ENCODE measurements at places on chromosomes 5 and 9.

DNA sequence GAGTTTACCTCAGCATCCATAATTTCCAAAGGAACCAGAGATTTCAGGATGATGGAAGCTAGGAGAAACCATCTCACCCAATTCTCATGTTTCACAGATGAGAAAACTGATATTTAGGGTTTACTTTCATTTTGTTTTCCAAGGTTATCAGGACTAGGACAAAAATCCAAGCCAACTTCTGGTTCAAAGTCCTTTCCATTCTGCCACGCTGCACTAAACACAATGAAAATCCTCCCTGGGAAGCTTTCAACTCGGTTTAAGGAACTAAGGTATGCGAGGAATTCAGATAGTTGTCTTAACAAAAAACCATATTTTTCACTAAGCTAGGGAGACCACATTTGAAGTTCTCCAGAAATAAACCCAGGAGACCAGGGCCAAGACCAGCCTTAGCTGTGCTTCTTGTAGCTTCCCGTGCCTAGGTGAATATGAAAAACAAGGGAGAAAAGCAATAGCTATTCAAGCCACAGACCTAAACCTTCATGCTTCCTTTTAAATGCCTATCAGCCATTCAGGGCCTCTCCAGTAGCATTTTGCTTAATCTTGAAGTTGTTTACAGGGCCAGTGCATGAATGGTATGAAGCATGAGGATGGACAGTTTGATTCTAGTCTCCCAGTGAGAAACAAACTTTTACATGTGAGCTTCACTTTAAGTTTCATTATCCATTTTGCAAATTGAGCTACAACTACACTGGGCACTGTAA, 167.9 kb downstream of the DENND1A start:
- DNase-seq = no peak

- no peak for DNase-seq
Measured at GRCh38 chr5:53313145-53313544, 167.3 kb upstream of the FST start.

DNA sequence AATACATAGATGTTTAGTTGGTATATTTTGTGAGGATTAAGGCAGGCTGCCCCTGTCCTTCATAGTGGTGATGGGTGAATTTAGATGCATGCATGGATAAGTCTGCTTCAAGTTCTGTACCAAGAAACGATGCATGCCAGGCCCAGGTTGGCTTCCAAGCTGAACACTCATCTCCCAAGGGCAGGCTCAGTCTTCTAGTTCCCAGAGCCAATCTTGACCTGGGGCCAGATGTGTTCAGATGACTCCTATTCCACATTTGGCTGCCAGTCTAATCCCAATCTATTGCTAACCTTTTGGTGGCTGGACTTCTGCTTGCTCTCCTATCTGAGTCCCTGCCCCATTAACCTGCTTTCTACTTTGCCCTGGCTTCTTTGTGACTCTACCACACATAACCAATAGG, 18.5 kb upstream of the SNAPC3 start:
- DNase-seq = no peak

DNA sequence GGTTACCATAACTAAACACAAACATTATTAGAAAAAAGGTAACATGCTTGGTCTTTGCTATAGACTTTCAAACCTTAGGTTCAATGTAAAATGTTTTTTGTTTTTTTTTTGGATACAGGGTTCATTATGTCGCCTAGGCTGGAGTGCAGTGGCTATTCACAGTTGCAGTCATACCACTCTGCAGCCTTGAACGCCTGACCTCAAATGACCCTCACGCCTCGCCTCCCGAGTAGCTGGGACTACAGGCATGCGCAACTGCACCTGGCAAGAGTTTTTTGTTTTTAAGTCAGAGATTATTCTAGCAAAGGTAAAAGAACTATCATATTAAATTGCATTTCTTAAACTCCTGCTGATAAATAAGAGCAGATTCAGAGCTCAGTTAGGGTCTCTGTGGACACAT, 55.1 kb upstream of the NR5A1 start:
- no peak for DNase-seq

- no peak for DNase-seq
Measured at GRCh38 chr9:131754846-131755245, 15.0 kb upstream of the RAPGEF1 start.
